Tongue (tissue), 3 donors: ENCODE measurements at places on chromosomes 3 and 15. TPM values are rescaled to one million over a fixed set of nuclear protein-coding genes. Genes with fewer than 3 reads are reported as not detected.

DNA sequence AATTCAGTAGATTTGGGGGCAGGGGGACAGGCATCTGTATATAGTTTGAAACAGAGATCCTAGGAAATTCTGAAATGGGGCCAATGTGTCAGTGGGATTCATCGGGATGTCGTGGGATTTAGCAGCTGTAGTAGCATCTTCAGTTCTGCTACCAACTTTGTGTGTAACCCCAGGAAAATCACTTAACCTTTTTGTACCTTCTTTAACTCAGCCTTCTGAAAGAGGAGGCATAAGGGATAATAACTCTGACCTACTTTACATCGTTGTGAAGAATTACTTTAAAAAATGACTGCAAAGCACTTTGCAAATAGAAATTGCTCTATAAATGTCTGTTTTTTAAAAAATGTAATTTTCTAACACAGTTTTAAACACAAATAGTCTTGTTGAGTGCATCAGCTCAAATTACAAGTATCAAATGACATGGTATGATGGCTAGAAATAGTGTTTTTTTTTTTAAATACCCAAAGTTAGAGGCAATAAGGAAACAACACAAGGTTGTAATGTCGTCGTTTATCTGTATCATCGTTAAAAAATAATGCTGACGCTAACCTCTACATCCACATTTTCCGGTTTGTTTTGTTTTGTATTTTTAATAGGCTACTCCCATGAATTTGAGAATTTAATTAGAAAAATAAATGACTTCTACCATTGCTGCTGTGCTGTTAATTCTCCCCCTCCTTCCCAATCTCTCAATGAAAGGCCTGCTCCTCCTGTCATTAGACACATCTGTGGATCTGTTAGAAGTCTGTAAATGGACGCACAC, 338.5 kb downstream of the PTPRG start:
- no peak for DNase-seq

DNA sequence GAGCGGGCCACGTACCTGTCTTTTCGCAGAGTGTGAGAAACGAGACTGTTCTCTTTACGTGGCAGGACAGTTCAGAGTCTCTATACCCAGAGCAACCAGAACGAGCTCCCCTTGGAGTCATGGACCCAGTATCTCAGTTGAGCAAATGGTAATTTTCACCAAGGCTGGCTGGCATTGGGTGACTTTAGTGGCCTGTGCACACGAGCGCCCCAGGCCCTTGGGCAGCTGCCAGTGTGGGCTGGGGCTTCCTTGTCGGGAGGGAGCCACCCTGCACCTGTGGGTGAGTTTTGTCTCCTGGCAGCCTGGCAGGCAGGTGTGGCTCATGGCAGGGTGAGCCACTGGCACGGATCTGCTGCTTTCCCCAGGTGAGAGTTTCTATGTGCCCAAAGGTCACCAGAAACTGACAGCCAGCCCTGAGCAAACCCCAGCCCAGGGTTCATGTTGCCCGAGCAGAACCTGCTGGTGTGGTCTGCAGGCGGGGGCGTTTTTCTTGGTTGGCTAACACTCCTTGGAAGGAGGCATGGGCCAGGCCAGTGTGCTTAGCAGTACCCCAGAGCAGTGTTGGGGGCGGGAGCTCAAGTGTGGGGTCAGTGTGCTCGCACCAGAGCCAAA, 135.0 kb downstream of the TJP1 start:
- DNase-seq: no peak

GRCh38 chr15:39855400-39855799, 64.7 kb downstream of the GPR176 start:
- no peak for DNase-seq

ADAMTS9 gene
- total RNA-seq: 165 TPM

FBXO40 gene
- total RNA-seq: 12.7 TPM

PDIA5 gene
- total RNA-seq: 18.5 TPM
